Activated T-helper 9 cell treated with anti-CD3 and anti-CD28 coated beads, Interleukin-2, amount 50 U/mL, for 16 hours (primary cell): ENCODE measurements at places on chromosomes 3 and 15.

DNA sequence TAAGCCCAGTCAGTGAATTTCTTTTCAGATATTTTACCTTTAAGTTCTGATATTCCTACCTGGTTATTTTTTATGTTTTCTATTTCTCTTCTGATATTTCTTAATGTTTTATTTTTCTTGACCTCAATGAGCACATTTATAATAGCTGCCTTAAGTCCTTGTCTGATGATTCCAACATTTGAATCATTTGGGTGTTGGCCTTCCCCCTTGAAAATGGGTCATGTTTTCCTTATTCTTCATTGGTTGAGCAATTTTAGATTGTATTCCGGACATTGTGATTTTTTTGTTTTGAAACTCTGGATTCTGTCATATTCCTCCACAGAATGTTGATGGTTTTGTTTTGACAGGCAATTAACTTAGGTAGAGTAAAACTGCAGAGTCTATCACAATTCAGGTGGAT, 9.7 kb upstream of the ACKR4 start:
- no peak for DNase-seq

- DNase-seq = no peak
Measured at GRCh38 chr3:72270072-72270681, 485.2 kb upstream of the PROK2 start.

DNA sequence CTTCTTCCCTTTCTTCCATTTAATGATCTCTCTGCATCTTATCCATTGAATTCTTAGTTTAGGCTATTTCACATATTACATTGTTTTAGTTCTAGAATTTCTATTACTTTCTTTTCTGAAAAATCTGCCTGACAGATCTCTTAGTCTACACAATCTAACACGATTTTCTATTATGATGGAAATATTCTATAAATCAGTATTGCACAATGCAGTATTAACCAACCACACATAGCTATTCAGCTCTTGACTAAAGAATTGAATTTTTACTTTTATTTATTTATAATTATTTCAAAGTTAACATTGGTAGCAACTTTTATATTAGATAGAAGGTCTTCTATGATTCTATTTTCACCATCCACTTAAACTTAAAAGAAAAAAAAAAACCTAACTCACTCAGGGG, 36.2 kb upstream of the GOLGA8A start:
- no peak for DNase-seq

DNA sequence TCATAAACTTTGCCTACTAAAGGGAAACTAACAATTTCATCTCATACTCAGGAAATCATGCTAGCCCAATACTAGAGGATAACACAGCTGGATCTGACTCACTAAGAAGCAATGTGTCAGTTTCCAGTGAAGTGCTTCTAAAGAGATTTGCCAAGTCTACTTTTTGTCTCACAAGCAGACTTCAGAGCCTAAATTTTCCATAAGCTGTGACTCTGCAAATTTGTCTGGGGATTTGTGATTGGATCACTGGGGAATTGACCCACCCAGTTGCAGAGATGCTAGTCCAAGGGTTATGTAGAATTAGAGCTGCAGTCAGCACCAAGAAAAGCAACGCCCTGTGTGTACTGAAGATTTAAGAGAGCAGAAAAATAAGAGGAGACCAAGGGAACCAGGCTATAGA, 647.1 kb downstream of the NTRK3 start:
- no peak for DNase-seq
